AG04450 (cell line): ENCODE measurements at places on chromosomes 11 and 22.

GRCh38 chr22:25027959-25028840 is 75.7 kb downstream of the KIAA1671 start:
- DNase-seq: no peak

GRCh38 chr22:45291061-45291930 is 6.5 kb downstream of the UPK3A start:
- DNase-seq: no peak

- DNase-seq: peak; percentile 53
Measured at GRCh38 chr11:85941380-85941973, 86.3 kb downstream of the CCDC83 start.

DNA sequence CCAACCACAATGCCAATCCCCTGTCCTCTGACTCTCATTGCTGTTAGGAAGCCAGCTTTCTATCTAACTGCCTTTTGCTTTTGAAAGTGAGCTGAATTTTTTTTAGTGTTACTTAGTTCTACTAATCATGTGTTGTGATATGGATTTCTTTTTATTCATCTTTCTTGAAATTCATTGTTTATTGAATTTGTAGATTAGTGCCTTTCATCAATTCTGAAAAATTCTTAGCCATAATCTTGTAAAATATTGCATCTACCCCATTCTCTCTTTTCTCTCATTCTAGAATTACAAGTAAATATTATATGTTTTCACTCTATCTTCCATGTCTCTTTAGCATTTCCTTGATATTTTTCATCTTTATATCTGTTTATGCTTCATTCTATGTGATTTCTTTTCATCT is 47.8 kb downstream of the DDIAS start:
- no peak for DNase-seq

DNA sequence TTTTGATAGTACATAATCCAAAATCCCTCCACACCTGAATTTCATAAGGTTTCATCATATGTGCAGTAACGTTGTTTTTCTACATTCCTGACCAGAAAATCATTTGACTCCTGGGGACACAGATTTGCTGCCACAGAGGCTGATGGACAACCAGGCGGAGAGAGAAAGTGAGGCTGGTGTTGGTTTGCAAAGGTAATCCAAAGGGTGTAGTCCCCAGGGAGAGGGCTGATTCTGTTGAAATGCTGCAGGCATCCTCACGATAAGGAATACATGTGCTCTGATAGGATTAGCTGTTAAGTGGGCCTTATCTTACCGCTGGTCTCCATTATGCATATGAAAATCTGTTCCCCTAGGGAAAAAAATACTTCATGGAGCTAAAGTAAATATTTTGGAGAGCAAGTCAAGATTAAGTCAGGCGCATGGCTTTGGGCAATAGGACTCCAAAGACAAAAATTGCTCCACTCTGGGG is 8.1 kb downstream of the APOL6 start:
- no peak for DNase-seq

DNA sequence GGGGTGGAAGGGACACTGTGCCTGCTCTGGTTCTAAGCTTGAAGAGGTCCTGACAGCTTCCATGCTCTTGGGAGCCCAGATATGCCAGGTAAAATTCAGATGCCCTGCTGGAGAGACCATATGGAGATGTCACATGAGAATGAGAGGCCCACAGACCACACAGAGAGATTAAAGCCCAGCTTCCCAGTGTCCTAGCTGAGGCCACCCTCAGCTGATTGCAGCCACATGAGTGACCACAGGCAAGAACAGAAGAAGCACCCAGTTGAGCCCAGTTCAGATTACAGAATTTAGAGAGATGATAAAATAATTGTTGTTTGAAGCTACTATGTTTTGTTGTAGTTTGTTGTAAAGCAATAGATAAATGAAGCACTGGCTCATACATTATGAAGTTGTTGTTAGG is 14.4 kb upstream of the PVALB start:
- DNase-seq: no peak

DNA sequence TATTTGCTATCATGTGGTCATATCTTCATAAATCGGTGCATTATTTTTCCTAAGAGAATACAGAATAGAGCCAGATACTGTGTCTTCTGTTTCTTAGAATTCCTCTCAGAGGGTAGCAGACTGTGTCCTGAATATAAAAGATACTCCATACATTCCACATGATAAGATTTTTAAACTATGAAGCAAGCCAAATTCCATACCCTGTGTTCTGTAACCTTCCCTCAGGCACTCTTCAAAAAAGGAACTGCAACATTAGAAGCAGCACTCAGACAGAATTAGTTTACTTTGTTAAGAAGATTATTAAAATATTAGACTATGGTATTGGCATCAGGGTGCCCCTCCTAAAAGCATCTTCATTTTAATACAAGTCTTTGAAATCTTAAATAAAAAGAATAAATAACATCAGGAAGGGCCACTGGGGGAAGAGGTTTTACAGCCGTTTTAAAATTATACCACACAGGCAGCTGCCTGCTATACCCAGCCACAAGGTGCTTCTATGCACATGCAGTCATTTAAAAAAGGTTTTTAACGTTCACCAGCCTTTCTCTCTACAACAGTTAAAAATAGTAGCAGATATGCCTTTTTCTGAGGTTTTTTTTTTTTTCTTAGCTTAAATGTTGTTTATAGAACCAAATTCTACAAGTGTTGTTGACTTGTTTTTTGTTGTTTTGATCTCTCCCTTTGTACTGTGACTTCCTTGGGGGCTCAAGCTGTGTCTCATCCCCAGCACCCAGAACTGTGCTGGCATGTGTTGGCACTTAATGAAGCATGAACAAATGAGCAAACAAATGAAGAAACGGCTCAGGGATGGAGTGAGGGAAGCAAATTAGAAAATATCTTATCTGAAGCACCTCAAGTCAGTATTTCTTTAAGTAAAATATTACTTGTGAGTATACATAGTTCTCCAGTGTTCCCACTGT is 54.7 kb upstream of the CCDC89 start:
- no peak for DNase-seq

GRCh38 chr11:68106165-68106940 is 14.8 kb downstream of the CHKA start:
- DNase-seq: no peak
